Mesothelial cell of epicardium (in vitro differentiated cells): ENCODE measurements at places on chromosomes 4 and X.

DNA sequence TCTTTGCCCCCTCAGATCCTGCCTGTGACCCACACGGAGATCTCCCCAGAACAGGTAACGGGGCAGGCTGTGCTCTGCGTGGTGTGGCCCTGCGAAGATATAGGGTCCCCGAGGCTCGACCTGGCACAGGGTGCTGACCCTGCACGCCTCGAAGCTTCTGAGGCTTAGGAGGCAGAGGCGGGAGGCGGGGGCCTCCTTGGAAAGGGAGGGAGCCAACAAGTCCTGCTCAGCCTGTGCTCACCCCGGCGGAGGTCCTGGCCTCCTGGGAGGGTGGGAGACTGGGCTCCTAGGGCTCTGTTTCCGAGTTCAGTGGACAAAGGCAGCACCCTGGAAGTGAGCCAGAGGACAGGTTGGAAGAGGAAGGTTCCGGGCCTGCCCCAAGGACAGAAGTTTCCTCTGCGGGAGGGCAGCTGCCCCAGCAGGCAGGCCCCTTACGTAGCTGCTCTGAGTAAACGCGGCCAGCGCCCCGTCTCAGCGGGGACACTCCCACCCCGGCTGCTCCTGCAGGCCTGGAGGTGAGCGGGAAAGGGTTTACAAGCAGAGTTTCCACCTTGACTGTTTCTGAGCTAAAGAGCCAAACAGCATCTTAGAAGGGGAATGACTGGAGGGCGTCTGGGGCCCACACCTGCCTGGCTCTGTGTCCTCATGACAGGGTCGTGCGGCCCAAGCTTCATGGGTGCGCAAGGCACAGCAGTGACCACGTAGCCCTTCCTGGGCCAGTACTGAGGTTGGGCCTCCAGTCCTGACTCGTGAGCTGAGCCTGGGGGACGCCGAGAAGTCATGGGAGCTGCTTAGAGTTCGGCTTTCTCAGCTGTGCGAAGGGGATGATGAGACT is 16.1 kb downstream of the TMEM175 start:
- H3K36me3 ChIP-seq = no peaks in the 10 kb centered on the region
- peaks cover 7% of the 10 kb centered on the region for H3K4me1 ChIP-seq
- no peak for DNase-seq
- H3K27me3 ChIP-seq = peaks cover 20% of the 10 kb centered on the region
- no peak overlapping the region for H3K27ac ChIP-seq
- H3K4me3 ChIP-seq = no peak overlapping the region

- no peaks in the 10 kb centered on the region for H3K4me1 ChIP-seq
- H3K27me3 ChIP-seq = peaks cover 1% of the 10 kb centered on the region
- H3K27ac ChIP-seq = no peak overlapping the region
- no peak overlapping the region for H3K4me3 ChIP-seq
Observed at GRCh38 chrX:138254001-138254400, 457.5 kb downstream of the FGF13 start.

GRCh38 chrX:69226459-69227158 is 61.4 kb upstream of the PJA1 start:
- H3K36me3 ChIP-seq = no peaks in the 10 kb centered on the region
- H3K4me1 ChIP-seq = peaks cover 5% of the 10 kb centered on the region
- no peak overlapping the region for H3K27ac ChIP-seq

- peaks cover 15% of the 10 kb centered on the region for H3K4me1 ChIP-seq
- H3K27me3 ChIP-seq = no peaks in the 10 kb centered on the region
- H3K36me3 ChIP-seq = no peaks in the 10 kb centered on the region
- H3K4me3 ChIP-seq = peak overlapping the region; percentile 5
Observed at GRCh38 chr4:40662962-40663604, 33.4 kb upstream of the RBM47 start.

DNA sequence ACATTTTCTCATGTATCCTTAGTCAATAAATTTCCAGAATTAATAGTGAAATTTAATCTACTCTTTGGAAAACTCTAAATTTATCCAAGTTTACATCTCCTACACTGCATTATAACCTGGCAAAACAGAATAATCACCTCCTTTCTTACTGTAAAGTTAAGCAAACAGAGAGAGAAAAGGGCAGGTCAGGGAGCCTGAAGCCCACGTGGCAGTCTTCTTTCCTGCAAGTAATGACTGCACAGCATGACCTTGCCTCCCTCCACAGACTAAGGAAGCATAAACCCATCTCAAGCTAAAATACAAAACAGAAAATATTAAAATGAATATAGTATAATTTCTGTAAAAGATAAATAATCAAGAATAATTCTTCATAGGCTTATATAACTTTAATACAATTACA is 1153.0 kb downstream of the C4orf33 start:
- H3K36me3 ChIP-seq = no peaks in the 10 kb centered on the region
- no peak overlapping the region for H3K27ac ChIP-seq
- H3K27me3 ChIP-seq = peaks cover 1% of the 10 kb centered on the region

- H3K27ac ChIP-seq = no peak overlapping the region
- H3K36me3 ChIP-seq = no peaks in the 10 kb centered on the region
- no peak overlapping the region for H3K4me3 ChIP-seq
- DNase-seq = no peak
- no peaks in the 10 kb centered on the region for H3K4me1 ChIP-seq
Observed at GRCh38 chrX:20111271-20111670, 5.4 kb downstream of the MAP7D2 start.

- DNase-seq = no peak
- H3K27me3 ChIP-seq = no peaks in the 10 kb centered on the region
- peaks cover 13% of the 10 kb centered on the region for H3K36me3 ChIP-seq
- H3K4me3 ChIP-seq = no peak overlapping the region
Observed at GRCh38 chrX:24920769-24921168, 95.0 kb downstream of the ARX start.

- no peak overlapping the region for H3K4me3 ChIP-seq
- H3K27me3 ChIP-seq = no peaks in the 10 kb centered on the region
- no peak for DNase-seq
- no peak overlapping the region for H3K27ac ChIP-seq
- no peaks in the 10 kb centered on the region for H3K4me1 ChIP-seq
- H3K36me3 ChIP-seq = no peaks in the 10 kb centered on the region
Observed at GRCh38 chr4:83369831-83370639, 35.4 kb upstream of the HPSE start.

DNA sequence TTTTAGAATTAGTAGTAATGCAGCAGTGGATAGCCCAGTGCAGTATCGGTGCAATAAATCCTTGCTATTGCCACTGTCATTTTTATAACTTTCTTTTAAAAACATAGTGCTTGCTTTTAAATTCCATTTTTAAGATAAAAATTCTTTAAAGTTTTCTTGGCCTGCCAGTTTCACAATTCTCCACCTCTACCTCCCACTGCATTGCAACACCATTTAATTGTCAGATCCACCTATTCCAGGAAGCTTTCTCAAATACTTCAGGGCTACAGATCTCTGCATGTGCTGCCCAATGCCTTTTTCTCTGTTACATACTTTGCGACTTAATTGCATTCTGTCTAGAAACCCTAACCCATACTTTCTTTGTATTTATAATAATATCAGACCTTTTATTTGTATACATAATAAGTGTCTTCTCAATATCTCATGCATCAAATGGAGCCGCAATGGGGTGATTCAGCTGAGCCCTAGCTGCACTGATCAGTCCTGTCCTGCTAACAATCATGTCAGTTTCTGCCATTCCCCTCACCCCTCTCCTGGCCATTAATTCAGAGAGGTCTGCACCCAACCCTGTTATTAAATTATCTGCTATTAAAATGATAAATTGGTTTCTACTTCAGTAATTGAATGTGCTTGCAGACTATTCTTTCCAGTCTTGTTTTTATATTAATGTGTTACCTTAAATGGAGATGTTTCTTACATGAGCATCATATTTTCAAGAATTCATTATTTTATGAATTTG is 193.1 kb downstream of the SLIT2 start:
- peak overlapping the region; percentile 68 for H3K27ac ChIP-seq
- H3K4me3 ChIP-seq = no peak overlapping the region
- H3K36me3 ChIP-seq = no peaks in the 10 kb centered on the region
- DNase-seq = no peak
- peaks cover 65% of the 10 kb centered on the region for H3K4me1 ChIP-seq

GRCh38 chrX:9227276-9227675 is 193.3 kb upstream of the FAM9B start:
- H3K4me1 ChIP-seq = peaks cover 2% of the 10 kb centered on the region
- no peak for DNase-seq
- no peaks in the 10 kb centered on the region for H3K27me3 ChIP-seq

GRCh38 chrX:109732017-109732801 is 848 bp downstream of the ACSL4 start:
- peak overlapping the region; percentile 89 for H3K27ac ChIP-seq
- DNase-seq = no peak
- peak overlapping the region; percentile 86 for H3K4me3 ChIP-seq
- H3K27me3 ChIP-seq = no peaks in the 10 kb centered on the region

- H3K36me3 ChIP-seq = no peaks in the 10 kb centered on the region
- H3K27me3 ChIP-seq = peaks cover 12% of the 10 kb centered on the region
- DNase-seq = no peak
- no peaks in the 10 kb centered on the region for H3K4me1 ChIP-seq
- no peak overlapping the region for H3K27ac ChIP-seq
Observed at GRCh38 chr4:106996490-106996889, 39.6 kb downstream of the DKK2 start.

DNA sequence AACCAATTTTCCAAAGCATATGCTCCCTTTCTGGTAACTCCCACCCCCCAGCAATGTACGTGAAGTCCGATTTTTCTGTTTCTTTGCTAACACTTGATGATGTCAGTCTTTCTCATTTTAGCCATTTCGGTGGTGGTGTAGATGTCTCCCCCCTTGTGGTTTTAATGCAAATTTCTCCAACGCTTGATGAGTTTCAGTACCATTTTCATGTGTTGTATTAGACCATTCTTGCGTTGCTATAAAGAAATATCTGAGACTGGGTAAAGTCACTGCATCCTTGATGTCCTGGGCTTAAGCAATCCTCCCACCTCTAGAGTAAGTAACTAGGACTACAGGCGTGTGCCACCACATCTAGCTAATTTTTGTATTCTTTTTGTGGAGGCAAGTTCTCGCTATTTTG is 148.4 kb upstream of the VCX3A start:
- no peaks in the 10 kb centered on the region for H3K27me3 ChIP-seq
- H3K4me1 ChIP-seq = no peaks in the 10 kb centered on the region
- no peaks in the 10 kb centered on the region for H3K36me3 ChIP-seq
- DNase-seq = no peak
- H3K4me3 ChIP-seq = no peak overlapping the region

DNA sequence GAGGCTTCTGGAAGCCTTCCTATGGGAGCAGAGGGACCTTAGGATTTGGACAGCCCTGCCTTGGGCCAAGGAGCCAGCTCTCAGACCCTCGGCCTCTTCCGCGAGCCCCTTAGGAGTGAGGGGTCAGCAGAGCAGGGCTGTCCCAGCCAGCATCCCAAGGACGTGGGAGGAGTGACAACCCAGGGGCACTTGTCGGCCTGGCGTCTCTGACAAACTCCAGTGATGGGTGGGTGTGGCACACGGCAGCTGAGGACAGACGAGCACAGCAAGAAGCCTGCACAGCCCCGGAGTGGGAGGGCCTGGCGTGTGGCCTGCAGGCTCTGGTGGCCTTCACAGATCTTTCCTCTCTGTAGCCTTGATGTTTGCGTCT is 11.6 kb upstream of the TNIP2 start:
- no peak for DNase-seq
- H3K27me3 ChIP-seq = no peaks in the 10 kb centered on the region
- no peak overlapping the region for H3K27ac ChIP-seq
- H3K4me1 ChIP-seq = peaks cover 2% of the 10 kb centered on the region

GRCh38 chr4:173899813-173900212 is 369.8 kb upstream of the HAND2 start:
- peaks cover 21% of the 10 kb centered on the region for H3K27me3 ChIP-seq
- DNase-seq = no peak
- H3K4me1 ChIP-seq = peaks cover 12% of the 10 kb centered on the region
- H3K27ac ChIP-seq = no peak overlapping the region

DNA sequence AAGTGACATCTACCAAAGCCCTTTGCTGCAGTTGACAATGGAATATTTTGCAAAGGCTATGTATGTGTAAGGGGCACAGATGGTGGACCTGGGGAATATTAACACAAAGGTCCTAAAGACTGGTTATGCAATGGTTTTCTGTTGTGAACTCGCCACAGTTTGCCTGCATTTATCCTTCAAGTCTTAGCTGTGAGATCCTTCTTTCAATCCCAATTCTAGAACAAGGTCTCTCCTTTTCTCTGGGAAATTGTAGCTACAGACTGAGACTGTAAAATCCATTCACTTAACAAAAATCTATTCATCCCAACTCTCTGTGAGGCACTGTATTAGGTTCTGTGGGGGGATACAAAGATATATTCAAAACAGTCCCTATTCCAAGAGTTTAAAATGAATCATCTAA is 250.4 kb downstream of the GPM6A start:
- H3K27me3 ChIP-seq = peaks cover 6% of the 10 kb centered on the region
- no peak overlapping the region for H3K27ac ChIP-seq
- no peaks in the 10 kb centered on the region for H3K36me3 ChIP-seq
- H3K4me1 ChIP-seq = peaks cover 17% of the 10 kb centered on the region
- no peak overlapping the region for H3K4me3 ChIP-seq

DNA sequence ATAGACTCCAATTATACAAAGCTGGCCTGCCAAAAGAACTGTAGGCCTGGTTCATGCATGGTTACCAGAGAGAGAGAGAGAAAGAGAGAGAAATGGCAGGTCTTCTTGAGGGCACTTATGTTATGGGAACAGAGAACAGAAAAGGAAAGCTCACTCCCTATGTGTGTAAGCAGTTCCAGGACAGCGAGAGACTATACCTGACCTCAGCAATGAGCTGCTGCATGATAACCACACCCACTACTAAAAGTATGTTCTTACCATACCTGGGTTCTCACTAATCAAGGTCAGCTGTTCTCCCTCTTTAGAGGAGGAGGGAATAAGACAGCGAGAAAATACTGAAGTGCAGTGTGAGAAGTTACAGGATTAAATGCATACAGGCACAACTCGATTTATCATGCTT is 583.3 kb downstream of the GBA3 start:
- H3K4me3 ChIP-seq = no peak overlapping the region
- peaks cover 2% of the 10 kb centered on the region for H3K27me3 ChIP-seq
- H3K4me1 ChIP-seq = no peaks in the 10 kb centered on the region
- no peaks in the 10 kb centered on the region for H3K36me3 ChIP-seq
- H3K27ac ChIP-seq = no peak overlapping the region

DNA sequence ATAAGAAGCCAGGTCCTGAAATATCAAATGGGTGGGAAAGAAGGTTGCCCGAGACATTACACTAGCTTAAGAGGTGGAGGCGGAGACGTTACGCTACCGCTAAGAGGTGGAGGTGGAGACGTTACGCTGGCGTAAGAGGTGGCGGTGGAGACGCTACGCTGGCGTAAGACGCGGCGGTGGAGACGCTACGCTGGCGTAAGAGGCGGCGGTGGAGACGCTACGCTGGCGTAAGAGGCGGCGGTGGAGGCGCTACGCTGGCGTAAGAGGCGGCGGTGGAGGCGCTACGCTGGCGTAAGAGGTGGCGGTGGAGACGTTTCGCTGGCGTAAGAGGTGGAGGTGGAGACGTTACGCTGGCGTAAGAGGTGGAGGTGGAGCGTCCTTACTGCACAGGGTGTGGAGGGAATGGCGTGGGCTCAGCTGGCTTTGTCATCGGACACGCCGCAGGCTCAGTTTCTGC is 12.8 kb downstream of the CYP4V2 start:
- no peak overlapping the region for H3K4me3 ChIP-seq
- no peak for DNase-seq
- peaks cover 4% of the 10 kb centered on the region for H3K36me3 ChIP-seq

GRCh38 chr4:58070726-58071125 is 960.5 kb upstream of the IGFBP7 start:
- no peaks in the 10 kb centered on the region for H3K27me3 ChIP-seq
- peaks cover 3% of the 10 kb centered on the region for H3K36me3 ChIP-seq
- no peaks in the 10 kb centered on the region for H3K4me1 ChIP-seq
- no peak overlapping the region for H3K27ac ChIP-seq
- DNase-seq = no peak
- no peak overlapping the region for H3K4me3 ChIP-seq

GRCh38 chrX:70262952-70263567 is 3.1 kb upstream of the P2RY4 start:
- H3K4me1 ChIP-seq = no peaks in the 10 kb centered on the region
- no peaks in the 10 kb centered on the region for H3K36me3 ChIP-seq
- peak; percentile 55 for DNase-seq
- H3K27ac ChIP-seq = no peak overlapping the region
- no peak overlapping the region for H3K4me3 ChIP-seq
- H3K27me3 ChIP-seq = no peaks in the 10 kb centered on the region
